Chondrocyte (in vitro differentiated cells): ENCODE measurements at places on chromosomes 11 and 22.
A peak's percentile ranks its signal among the peaks of the same experiment; 100 is the strongest.

DNA sequence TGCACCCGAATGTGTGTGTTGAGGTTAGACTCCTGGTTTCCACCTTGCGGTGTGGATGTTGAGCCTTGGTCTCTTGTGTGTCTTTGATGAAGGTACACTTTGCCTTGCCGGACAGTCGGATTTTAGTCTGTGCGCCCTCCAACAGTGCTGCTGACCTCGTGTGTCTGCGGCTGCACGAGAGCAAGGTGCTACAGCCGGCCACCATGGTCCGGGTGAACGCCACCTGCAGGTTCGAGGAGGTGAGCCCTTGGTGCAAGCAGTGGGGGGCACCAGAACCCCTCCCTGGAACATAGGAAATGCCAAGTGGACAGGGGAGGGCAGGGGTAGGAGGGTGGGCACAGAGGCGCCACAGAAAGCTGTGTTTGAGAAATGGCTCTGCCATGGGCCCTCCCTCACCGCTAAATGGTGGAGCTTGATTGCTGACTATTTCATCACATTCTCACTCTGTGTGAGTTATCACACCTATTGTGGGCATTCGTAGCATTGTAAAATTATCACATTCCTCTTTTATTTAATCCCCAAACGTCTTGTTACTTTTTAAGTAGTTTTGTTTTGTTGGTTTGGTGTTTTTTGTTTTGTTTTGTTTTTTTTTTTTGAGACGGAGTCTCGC lies 26.4 kb upstream of the PANX2 start:
- DNase-seq, result no peak

GRCh38 chr11:122637541-122637940 lies 18.0 kb upstream of the UBASH3B start:
- no peak for DNase-seq

- DNase-seq, result no peak
Measured at GRCh38 chr11:102435688-102436087, 16.9 kb downstream of the TMEM123 start.

- peak; percentile 56 for DNase-seq
Measured at GRCh38 chr22:24422102-24422665, 5.2 kb upstream of the ADORA2A start.

DNA sequence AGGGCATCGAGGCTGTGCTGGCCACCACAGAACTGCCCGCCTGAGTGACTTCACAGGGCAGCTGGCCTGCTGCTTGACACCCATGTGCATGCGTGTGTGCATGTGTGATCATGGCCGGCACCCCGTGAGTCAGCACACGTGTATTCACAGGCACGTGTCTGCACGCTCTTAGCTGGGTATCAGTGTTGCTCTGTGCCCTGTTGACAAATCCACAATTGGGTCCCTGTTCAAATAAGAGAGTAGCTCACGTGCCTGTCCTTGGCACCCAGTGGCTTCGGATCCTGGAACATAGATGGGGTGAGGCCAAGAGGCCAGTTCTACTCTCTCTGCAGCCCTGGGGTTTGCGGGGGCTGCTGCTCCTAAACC lies 14.0 kb downstream of the B3GAT1 start:
- DNase-seq, result peak; percentile 79

DNA sequence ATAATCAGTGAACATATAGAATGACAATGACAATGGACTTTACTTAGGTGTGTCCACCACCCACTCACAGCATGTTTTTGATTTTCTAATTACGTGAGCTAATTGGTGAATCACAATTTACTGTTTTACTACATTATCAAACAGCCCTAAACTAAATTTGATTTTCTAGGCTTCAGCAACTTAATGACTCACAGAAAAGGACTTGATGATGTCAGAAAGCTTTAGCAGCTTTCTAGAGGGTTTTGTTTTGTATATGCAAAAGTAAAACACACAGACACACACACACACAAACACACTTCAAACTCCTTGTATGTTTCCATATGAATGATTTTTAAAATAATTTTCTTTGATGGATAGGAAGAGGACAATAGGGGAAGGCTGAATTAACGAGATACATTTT lies 878.6 kb upstream of the CCDC90B start:
- DNase-seq, result no peak

- no peak for DNase-seq
Measured at GRCh38 chr22:50734343-50734771, 3.6 kb upstream of the ACR start.

GRCh38 chr11:57597916-57598830 lies 688 bp downstream of the SERPING1 start:
- no peak for DNase-seq

GRCh38 chr11:95516786-95517185 lies 272.8 kb downstream of the FAM76B start:
- DNase-seq, result no peak

DNA sequence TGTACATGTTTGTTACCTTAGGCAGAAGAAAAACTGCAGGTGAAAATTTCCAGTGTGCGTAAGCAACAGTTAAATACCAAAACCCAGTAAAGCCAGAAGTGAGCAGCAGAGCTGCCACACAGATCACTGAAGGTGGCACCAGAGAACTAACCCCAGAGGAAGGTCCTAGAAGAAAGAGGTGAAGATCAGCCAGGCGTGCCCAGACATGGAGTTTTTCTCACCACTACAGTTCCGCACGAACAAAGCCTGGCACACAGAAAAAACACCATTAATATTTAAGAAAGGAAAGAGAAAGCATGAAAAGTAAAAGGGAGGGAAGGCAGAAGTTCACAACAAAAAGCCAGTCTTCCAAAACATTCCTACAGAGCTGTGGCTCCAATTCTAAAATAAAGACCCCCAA lies 60.7 kb downstream of the STK33 start:
- DNase-seq, result no peak

DNA sequence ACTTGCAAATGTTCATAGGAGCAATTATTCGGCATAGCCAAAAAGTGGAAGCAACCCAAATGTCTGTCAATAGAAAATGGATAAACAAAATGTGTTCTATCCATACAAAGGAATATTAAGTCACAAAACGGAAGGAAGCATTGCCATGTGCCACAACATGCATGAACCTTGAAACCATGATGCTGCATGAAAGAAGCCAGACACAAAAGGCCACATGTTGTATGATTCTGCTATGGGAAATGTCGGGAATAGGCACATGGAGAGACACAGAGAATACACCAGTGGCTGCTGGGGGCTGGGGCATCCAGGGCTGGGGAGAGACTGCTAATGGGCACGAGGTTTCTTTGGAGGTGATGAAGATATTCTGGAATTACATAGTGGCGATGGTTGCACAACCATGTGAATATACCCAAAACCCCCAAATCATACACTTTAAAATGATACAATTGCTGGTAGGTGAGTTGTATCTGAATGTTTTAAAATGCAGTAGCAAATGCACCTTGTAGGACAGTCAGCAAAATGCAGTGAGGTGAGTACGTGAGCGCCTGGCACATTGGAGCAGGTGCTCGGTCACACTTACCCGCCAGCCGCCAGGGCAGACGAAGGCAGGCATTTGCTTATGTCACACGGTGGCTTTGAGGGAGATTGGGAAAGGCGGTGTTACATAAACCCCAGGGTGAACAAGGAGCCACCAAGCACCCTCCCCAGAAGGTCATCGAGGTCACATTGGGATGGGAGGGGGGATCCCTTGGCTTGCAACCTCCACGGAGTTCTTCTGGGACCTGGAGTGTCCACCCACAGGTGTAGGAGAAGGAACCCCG lies 6.3 kb upstream of the OSM start:
- DNase-seq, result no peak

GRCh38 chr11:113389272-113389671 lies 1.7 kb downstream of the ANKK1 start:
- DNase-seq, result no peak

DNA sequence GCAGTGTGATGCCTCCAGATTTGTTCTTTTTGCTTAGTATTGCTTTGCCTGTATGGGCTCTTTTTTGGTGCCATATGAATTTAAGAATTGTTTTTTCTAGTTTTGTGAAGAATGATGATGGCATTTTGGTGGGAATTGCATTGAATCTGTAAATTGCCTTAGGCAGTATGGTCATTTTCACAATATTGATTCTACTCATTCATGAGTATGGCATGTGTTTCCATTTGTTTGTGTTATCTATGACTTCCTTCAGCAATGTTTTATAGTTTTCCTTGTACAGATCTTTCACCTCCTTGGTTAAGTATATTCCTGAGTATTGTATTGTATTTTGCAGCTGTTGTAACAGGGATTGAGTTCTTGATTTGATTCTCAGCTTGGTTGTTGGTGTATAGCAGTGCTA lies 18.3 kb upstream of the ZBED5 start:
- DNase-seq, result no peak

DNA sequence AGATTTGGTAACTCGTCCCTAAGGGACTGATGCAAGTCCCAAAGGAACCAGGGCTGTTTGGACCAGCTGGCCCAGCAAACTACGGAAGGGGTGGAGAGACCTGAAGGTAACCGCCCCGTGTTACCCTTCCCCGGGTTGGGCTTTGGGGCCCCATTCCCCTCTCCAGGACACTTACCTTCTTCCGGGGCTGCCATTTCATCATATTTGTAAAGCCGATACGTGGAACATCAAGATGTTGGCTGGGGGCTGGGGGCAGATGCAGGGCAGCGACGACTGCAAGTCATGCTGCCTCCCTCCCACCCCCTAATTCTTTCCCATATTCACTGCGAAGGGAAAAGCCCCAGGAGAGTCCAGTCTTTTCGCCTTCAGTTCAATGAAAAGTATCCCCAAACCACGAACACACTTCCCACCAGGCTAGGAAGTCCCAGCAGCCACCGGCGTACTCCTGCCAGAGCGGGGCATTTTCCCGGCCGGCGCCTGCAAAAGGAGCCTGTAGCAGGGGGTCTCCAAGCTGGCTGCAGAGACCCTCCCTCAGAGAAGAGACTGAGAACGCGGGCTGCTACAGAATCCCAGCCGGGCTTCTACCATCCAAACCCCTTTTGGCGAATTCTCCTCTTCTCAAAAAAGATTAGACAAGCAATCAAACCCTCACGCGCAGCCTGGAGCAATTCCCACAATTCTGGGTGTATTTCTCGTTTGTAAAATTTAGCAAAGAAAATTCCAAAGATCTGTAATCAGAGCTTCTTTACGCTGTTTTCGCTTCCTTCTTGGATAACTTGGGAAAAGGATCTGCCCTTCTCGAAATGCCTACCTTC lies 236.7 kb downstream of the TTC28 start:
- DNase-seq, result no peak

DNA sequence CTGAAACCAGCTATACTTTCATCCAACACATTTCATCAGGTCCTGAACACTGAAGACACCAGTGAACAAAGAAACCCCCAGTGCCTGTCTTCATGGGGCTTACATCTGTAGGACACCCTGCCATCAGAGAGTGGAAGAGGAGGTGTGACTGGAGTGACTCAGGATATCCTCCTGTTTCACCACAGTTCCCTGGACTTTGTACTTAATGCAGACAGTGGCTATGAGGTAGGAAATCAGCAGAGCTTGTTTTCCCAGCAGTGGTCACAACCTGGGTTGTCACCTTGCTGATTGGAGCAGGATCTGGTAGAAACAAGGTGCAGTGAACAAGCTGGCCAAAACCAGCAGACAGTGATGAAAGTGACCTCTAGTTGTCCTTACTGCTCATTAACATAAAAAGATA lies 128.8 kb downstream of the KIRREL3 start:
- no peak for DNase-seq

GRCh38 chr22:20571078-20571503 lies 63.7 kb downstream of the MED15 start:
- no peak for DNase-seq

- DNase-seq, result no peak
Measured at GRCh38 chr22:29715240-29715639, 4.6 kb upstream of the CABP7 start.

DNA sequence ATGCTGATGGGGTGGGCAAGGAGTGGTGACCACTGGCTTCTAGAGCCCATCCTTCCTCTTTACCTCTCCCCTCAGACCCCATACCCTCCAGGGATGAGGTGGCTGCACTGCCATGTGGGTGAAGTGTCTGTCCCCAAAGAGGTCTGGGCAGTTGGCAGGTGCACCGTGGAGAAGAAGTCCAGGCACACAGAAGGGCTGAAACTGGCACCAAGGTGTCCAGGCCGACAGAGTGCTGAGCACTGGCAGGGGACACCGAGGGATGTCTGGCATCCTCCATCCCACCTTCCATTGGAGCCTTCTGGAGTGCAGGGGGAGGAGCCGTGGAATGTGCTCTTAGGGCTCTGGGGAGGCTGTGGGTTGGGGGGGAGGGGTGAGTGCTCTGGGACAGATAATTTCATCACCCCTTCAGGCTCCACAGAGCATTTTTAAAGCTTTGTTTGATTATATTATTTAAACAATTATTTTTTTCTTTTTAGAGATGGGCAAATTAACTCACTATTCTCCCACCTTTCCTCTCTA lies 37.9 kb downstream of the PKNOX2 start:
- DNase-seq, result no peak

DNA sequence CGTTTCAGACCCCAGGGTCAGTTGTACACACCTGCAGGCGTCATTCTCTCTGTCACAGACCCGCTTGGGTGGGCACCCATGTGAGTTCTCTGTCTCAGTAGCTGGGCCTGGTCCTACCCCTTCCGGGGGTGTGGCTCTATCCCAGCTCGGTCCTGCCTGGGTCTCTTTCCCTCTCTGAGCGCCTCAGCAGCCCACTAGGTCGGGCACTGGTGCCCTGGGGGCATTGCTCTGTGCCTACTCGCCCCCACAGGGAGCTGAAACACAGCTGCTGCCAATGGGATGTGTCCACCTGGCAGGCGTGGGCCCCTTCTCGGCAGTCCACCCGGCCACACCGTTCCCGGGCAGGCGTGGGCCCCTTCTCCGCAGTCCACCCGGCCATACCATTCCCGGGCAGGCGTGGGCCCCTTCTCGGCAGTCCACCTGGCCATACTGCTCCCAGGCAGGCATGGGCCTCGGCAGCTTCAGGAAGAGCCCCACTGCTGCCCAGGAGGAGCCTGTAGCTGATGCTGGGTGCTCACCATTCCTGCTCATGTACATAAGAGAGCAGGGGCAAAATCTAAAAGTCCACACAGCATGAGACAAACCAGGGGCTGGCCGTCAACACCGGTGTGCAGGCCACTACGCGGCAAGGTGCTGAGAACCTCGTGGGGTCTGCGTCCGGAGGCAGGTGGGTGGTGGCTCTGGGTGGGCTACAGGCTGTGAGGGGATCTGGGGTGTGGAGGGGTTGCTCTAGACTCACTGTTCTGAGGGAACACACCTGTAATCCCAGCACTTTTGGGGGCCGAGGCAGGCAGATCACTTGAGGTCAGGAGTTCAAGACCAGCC lies 12.3 kb downstream of the MLC1 start:
- DNase-seq, result no peak

DNA sequence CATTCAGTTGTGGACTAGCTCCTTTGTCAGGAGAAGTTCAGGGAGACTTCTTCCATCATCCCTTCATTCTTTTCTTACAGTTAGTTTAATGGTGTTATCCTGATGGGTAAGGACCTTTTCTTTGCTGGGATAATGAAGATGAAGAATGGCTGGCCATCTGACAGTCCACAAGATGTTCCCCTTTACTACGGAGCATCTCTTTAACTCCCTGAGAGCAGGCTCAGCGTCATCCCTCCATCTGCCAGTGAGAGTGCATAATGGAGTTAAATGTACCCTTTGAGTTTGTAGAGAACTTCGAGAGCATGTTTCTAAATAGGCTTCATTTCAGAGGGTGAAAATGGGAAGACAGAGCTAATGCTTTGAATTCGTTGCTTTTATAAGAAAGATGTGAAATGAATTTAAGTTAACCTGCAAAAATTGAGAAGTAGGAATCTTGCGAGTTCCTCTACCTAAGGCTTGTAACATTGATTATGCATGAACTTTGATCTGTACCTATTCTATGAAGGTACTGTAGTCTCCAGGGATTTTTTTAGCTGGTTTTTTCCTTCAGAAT lies 1.7 kb downstream of the EP300 start:
- no peak for DNase-seq
